ENCODE measurements at places on chromosomes 2 and 18. TPM values are rescaled to one million over a fixed set of nuclear protein-coding genes. Genes with fewer than 3 reads are reported as not detected.

DNA sequence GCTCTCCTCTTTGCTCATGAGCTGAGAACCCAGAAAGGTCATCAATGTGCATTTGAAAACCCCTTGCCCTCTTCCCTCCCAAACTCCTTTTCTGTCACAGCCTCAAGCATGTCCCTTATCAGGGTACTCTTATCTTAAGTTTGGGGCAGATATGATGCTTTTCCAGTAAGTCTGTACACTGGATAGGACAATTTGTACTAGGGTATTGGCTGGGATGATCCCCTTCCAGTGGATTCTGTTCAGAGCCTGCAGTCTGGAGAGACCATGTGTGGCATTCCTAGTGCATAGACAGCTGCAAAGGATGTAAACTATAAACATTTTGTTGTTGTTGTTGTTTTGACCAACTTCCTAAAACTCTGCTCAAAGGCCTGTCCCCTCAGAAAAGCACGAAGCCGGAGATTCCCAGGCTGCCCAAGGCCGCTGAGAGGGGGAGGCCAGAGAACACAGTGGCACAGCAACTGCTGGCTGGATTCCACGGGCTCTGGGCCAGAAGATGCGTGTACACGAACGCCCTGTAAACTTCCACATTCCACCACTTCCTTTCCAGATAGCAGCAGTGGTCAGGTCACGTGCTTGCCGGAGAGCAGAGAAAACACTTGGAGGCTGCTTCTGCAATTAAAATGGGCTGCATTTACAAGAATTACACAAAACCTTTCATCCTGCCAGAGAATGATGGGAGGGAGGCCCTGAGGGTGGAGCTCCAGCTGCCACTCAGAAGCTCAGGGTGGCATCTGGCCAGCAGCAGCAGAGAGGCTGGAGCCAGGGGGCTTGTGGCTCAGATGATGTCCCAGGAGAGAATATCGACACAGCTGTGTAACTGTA, 42.1 kb downstream of the BMP10 start:
- DNase-seq, result peak; percentile 70

GRCh38 chr2:118593257-118593656, 254.2 kb downstream of the EN1 start:
- DNase-seq, result no peak

- no peak for DNase-seq
These were observed 10.6 kb upstream of the MOCOS start for GRCh38 chr18:36176711-36177110.

DNA sequence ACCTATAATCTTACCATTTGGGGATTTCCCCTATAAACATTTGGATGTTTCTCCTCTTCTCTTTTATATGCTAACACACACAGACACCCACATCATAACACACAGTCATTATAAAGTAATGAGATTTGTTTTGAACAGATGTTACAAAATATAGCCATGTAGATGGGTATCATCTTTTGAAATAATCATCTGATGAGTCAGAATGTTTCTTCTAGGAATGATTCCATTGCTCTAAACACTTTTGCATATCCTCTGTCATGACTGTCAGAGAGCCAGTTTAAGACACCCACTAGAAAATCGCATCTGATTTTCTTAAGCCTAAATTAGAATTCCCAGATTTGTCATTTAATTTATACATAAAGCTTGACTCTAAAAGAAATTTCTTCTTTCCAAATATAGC, 442.6 kb downstream of the CMPK2 start:
- no peak for DNase-seq

GRCh38 chr2:197498937-197499593, 575 bp downstream of the HSPD1 start:
- peak; percentile 68 for DNase-seq

- no peak for DNase-seq
These were observed 223.5 kb downstream of the EIPR1 start for GRCh38 chr2:3154146-3154545.

DNA sequence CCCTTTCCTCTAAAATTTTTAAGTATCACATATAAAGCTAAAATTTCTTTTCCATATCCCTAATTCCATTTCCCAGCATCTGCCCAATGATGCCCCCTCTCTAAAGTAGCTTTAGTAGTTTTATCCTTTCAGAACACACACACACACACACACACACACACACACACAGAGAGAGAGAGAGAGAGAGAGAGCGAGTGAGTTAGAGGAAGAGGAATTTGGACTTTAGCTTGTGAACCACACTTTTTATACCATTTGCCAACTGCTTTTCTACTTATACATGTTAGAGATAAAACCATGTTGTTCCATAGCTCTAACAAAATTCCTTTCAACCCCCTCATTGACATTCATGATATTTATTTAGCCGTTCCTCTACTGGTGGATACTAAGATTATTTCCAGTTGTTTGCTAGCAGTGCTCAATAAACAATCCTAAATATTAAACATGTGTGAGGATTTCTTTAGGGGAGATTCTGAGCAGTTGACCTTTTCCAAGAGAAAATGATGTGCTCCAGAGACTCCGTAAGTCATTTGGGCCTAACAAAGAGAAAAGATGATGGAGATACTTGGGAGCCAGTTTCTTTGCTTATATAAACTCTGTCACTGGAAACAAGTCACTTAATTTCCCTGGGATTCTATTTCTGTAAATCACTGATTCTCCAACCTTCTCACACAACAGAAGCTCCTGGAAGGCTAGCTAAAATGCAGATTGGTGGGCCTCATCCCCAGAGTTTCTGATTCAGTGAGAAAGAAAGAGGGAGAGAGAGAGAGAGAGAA, 229.7 kb upstream of the SP5 start:
- no peak for DNase-seq

GRCh38 chr18:59833785-59834184, 66.0 kb upstream of the PMAIP1 start:
- DNase-seq, result no peak

- DNase-seq, result no peak
These were observed 30.0 kb downstream of the MEMO1 start for GRCh38 chr2:31980674-31981356.

- DNase-seq, result no peak
These were observed 21.4 kb downstream of the DLGAP1 start for GRCh38 chr18:4433717-4434116.

GRCh38 chr2:46277431-46278190, 19.6 kb upstream of the EPAS1 start:
- no peak for DNase-seq

DNA sequence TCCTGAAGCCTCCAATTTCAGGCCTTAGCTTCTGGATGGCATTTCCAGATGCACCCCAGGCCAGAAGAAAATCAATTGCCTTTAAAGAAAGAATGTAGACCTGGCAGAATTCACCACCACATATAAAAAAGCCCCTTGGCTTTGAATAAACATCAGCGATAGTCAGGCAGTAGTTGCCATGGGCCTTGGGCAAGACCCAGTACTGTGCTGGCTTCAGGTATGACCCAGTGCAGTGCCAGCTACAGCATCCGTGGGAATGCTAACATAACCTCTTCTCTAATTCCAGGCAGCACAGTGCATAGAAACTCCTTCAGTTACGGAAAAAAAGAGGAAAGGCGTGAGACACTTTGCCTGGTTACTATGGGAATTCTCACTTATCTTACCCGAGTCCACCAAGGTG, 539.6 kb upstream of the LRRTM4 start:
- DNase-seq, result no peak

DNA sequence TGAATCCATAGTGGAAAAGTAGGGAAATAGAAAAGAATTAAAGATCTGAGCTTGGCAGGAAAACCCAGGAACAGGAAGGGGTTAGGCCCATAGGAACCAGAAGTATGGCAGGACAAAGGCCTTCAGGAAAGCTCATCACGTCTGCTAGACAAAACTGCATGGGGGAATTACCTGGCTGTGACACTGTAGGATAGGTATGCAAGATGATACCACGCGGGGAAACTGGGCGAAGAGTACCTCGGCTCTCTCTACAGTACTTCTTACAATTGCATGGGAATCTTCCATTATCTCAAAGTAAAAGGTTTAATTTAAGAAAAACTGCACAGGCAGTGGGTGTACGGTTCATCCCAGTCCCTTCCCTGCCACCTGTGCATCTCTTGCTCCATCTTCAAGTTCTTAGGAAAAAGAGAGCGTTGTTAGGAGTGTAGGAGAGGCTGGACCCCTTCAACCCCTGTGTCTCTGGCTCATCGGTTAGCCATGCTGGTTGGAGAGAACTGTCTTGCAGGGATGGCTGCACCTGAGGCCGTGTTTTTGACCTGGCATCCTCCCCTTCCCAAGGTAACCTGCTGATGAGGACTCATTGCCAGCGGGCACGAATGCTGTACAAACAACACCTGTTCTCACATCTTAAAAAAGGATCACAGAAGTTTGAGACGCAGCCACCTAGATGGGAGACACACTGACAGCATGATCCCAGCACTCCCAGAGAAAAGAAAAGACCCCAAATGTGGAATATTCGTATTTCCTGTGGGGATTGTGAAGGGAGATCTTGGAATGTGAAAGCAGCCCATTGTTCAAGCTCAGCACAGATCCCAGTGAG, 120.5 kb upstream of the COPS8 start:
- DNase-seq, result no peak

DNA sequence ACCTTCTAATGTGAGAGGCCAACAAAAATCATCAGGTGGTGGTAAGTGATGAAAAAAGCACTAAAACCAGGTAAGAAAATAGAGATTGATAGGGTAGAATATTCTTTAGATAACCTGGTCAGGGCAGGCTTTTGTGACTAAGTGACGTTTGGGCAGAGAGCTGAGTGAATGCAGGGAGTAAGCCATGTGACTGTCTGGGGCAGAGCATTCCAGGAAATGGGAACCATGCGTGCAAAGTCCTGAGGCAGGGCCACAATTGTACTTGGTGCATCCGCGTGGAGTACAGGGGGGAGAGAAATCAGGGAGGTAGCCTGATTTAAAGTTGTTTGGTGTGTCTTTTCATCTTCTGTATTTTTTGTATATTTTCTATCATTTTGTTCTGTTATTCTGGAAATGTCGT, 102.5 kb downstream of the LYPD6B start:
- DNase-seq, result no peak

- no peak for DNase-seq
These were observed 22.5 kb downstream of the BIRC6 start for GRCh38 chr2:32379352-32379751.

DNA sequence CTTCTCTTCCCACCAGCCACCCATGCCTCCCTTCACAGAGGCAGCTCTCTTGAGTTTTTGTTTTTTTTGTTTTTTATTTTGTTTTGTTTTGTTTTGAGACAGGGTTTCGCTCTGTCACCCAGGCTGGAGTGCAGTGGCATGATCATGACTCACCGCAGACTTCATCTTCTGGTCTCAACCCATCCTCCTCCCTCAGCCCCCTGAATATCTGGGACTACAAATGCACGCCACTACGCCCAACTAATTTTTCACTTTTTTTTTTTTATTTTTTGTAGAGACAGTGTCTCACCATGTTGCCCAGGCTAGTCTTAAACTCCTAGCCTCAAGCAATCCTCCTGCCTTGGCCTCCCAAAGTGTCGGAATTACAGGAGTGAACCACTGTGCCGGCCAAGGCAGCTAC, 161.4 kb downstream of the TRABD2A start:
- peak; percentile 26 for DNase-seq

- DNase-seq, result no peak
These were observed 39.4 kb upstream of the NCKAP5 start for GRCh38 chr2:133607679-133608078.

DNA sequence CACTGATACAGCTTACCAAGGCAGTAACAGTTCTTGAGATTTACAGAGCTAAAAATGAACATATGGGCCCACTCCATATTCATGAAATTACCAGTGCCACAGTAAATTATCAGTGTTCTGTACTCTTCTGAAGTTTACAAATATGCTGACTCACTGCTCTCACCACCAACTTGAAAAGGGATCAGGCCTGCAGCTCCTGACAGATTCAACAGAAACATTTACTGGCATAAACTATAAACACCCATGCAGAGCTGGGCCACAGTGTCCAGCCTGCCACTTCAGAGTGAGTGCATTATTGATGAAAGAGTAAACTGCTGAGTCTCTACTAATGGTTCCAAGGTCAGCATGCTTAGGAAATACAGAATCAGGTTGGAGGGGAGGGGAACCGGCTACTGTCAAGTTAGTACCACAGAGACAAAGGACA, 83.1 kb downstream of the FARSB start:
- DNase-seq, result no peak

DNA sequence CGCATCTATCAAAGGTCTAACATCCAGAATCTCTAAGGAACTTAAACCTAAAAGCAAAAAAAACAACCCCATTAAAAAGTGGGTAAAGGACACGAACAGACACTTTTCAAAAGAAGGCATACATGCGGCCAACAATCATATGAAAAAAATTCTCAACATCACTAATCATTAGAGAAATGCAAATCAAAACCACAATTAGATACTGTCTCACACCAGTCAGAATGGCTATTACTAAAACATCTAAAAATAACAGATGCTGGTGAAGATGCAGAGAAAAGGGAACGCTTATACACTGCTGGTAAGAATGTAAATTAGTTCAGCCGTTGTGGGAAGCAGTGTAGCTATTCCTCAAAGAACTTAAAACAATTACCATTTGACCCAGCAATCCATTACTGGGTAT, 38.0 kb downstream of the PPP3R1 start:
- DNase-seq, result no peak

DNA sequence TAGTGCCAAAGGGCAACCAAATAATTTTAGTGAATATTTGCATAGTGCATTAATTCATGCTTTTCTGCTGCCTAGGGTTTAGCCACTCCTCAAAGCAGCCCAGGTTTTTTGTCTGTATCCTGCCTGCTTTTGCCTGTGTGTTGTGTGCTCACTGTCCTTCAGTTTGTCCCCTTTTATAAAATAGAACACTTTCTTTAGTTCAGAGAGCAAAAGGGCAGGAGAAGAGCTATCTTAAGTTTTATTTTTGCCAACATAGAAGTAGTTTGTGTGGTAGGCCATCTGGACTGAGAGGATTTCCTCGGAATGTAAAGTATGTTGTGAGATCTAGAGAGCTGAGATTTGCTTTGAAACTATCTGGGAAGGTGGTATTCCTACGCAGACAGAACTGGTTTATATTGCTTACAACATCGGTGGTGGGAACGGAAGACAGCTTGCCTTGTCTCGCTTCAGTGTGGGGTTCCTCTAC, 64.9 kb downstream of the EML4 start:
- DNase-seq, result no peak

DNA sequence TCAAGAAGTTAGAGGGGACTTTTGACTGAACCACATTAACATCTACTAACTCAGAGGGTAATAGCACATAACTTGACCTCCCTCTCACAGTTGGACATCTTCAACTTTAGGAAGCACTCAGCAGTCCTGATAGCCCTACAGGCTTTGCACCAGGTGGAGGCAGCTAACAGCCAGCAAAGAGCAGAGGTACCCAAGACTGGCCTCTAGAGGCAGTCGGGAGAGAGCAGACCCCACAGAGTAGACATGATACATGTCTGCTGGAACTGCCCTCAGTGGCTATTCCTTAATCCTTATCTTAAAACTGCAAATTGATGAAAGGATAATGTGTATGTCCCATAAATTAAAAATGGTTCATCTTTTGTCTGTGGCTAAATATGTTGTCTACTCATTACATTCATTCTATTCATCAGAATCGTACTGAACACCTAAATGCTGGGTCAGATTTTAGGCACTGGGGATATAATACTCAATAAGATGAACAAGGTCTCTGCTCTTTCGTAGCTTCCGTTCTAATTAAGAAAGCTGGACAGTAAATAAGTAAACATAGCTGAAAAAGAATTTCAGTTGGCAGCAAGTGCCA, 49.8 kb downstream of the CAB39 start:
- DNase-seq, result no peak

The KHK gene
- 17.8 TPM for total RNA-seq

The HOXD13 gene
- not detected for total RNA-seq

The ITPRIPL1 gene
- 55.5 TPM for total RNA-seq

The BOLL gene
- not detected for total RNA-seq

The AP1S3 gene
- total RNA-seq, result 16.9 TPM

The BUB1 gene
- total RNA-seq, result 46.9 TPM

The ALPI gene
- total RNA-seq, result not detected

The GALNT5 gene
- total RNA-seq, result not detected

The RAB17 gene
- total RNA-seq, result not detected

The TGFA gene
- 0.42 TPM for total RNA-seq

The ARHGEF4 gene
- total RNA-seq, result 0.51 TPM

The KLHL29 gene
- total RNA-seq, result 0.13 TPM

Data from CD8-positive, alpha-beta memory T cell (primary cell).